ENCODE measurements at places on chromosomes 7 and 10.
A peak's percentile ranks its signal among the peaks of the same experiment; 100 is the strongest.

DNA sequence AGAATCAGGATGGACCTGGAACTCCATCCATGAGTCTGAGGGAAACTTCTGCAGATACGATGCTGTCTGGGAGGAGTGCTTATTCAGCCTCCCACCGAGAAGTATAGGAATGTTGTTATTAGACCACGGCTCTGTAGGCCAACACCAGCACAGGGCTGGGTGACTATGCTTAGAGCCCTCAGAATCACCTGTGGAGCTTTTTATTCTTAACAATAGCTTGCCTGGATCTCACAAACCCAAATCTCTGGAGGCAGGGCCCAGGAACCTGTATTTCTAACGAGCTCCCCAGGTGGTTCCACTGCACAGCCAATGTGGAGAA lies 55.6 kb upstream of the ARID5B start:
- DNase-seq = no peak

GRCh38 chr7:48255046-48255445 lies 83.8 kb downstream of the ABCA13 start:
- no peak for DNase-seq

DNA sequence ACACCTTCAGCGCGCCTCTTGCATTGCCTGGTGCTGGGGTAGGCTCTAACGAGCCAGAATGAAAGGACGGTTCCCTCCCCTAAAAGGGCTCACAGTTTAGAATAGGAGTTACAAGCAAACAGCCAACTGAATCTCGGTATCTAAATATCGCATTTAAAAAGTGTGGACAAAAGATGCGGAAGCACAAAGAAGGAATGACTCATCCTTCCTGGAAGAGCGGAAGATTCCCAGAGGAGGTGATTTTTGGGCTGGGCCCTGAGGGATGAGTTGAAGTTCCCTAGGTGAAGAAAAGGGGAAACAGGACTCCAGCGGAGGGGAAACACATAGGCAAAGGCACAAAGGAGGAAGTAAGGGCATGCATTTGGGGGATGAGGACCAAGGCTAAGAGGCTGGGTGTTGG lies 29.9 kb downstream of the SRRM3 start:
- DNase-seq = no peak

GRCh38 chr7:2661602-2662272 lies 26.3 kb upstream of the AMZ1 start:
- no peak for DNase-seq

GRCh38 chr10:25508112-25508815 lies 333.5 kb downstream of the GPR158 start:
- DNase-seq = no peak

DNA sequence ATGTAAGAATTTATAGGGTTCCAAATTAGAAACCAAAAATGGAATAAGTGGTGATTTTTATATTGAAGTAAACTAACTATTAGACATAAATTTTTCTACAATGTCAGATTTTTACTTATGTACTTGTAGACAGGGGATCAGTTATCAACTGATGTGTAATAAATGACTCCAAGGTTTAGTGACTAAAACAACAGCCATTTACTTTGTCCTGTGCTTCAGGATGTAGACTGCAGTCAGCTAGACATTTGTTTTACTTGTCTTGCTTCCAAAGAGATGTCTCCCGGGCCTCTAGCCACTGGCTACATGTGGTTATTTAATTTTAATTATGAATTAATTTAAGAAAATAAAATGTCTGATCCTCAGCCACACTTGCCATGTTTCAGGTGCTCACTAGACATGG lies 249.7 kb upstream of the IGFBP3 start:
- no peak for DNase-seq

- peak; percentile 46 for DNase-seq
These were observed 103.8 kb downstream of the ATE1 start for GRCh38 chr10:121823993-121824463.
